ENCODE measurements at places on chromosomes 2 and 18. TPM values are rescaled to one million over a fixed set of nuclear protein-coding genes. Genes with fewer than 3 reads are reported as not detected.

The SCN9A gene
- 1.5 TPM for total RNA-seq

The IL36G gene
- total RNA-seq, result not detected

The AQP12A gene
- not detected for total RNA-seq

The WDSUB1 gene
- 15.6 TPM for total RNA-seq

The DNAH7 gene
- total RNA-seq, result 0.71 TPM
